ENCODE measurements at places on chromosomes 7 and 10. TPM values are rescaled to one million over a fixed set of nuclear protein-coding genes. Genes with fewer than 3 reads are reported as not detected.
A peak's percentile ranks its signal among the peaks of the same experiment; 100 is the strongest.

GRCh38 chr7:68041554-68041953 lies 1044.9 kb downstream of the TYW1 start:
- no peak for DNase-seq

DNA sequence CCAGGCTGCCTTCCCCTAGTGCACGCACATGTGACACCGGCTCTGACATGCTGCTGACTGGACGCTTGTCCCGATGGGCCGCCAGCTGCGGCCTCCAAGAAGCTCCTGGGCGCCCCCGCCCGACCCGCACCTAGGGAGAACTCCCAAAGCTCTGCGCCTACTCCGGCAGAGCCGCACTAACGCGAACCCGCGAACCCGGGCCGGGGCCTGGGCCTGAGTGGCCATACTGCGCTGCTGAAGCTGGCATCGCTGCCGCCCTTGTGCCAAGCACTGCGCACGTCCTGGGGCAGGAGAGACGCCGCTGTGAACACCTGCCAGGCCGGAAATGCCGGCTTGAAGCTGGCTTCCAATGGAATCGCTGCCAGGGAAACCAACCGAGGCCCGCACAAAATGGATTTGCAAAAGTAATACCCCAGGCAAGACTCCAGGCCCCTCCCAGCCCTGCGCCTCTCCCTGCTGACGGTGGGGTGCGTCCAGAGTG lies 85.1 kb downstream of the WASHC2A start:
- peak; percentile 18 for DNase-seq

NODAL gene
- total RNA-seq: not detected

GBX1 gene
- total RNA-seq: not detected

CTAGE15 gene
- not detected for total RNA-seq

DNA sequence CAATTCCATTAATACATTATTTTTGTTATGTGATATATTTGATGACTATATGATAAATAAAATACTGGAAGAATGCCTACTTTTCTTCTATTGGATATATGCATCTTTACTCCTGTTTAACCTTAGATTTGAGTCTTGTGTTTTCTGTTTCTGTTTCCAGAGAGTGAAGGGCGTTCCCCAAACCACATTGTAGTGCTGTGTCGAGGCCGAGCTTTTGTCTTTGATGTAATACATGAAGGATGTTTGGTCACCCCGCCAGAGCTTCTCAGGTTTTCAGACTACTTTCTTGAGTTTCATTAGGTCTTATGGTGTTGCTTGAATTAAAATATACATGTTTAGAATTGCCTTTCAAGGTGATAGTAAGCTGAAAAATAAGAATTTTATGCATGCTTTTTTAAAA lies 23.8 kb downstream of the CROT start:
- no peak for DNase-seq

DNA sequence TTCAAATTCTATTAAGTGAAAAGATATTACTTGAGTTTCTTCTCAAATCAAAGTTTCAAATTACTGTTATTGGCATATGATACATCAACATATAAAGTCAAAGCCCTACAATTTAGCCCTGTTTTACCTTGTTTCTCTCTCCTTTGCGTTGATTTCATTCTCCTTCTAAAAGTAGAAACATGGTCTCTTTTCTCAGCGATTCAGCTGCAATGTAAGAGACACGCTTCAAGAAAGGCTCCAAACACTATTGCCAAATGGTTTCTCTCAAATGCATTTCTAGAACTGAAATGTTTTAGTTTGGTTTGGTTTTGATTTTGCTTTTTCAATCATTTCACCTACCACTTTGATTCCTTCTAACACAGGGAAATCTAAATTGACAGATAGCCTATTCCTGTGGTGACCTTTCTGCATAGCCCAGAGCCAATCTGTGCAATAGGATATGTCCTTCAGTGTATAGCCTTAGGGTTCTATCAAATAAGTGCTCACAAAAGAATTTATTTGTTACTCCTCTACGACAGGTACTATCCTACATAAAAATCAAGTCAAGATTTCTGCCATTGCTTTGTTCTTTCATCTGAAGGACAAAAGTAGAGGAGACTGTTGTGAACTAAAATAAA lies 47.3 kb downstream of the CTNNA3 start:
- DNase-seq: no peak

GRCh38 chr10:51487576-51487975 lies 211.8 kb downstream of the CSTF2T start:
- DNase-seq: no peak

DNA sequence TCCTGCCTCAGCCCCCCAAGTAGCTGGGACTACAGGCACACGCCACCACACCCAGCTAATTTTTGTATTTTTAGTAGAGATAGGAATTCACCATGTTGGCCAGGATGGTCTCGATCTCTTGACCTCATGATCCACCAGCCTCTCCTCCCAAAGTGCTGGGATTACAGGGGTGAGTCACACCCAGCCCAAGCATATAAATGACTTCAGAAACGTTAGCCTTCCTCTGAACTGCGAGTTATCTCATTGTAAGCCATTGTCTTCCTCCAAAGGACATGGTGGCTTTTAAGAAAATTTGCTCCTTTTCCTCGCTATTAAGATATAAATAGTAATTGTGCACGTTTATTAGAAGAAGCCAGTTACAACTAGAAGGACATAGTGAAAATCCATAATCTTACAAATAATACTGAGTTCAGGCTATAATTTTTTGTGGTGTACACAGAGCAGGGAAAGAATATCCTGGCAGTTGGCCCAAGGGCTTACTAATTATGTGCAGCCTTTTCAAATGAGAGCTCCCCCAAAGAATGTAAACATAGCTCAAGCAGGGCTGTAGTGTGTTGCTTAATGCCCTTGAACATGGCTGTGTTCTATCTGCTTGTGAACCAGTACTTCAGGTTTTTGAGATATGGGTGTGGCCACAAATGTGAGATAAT lies 495.8 kb downstream of the PARD3 start:
- DNase-seq: peak; percentile 56

- no peak for DNase-seq
Measured at GRCh38 chr7:212754-213153, 20.4 kb downstream of the FAM20C start.

CRTAC1 gene
- total RNA-seq: not detected

GRCh38 chr10:122713091-122713885 lies 13.6 kb upstream of the C10orf120 start:
- no peak for DNase-seq

GRCh38 chr7:90092506-90092905 lies 61.8 kb upstream of the STEAP1 start:
- DNase-seq: no peak

ARHGAP22 gene
- 0.79 TPM for total RNA-seq

DNA sequence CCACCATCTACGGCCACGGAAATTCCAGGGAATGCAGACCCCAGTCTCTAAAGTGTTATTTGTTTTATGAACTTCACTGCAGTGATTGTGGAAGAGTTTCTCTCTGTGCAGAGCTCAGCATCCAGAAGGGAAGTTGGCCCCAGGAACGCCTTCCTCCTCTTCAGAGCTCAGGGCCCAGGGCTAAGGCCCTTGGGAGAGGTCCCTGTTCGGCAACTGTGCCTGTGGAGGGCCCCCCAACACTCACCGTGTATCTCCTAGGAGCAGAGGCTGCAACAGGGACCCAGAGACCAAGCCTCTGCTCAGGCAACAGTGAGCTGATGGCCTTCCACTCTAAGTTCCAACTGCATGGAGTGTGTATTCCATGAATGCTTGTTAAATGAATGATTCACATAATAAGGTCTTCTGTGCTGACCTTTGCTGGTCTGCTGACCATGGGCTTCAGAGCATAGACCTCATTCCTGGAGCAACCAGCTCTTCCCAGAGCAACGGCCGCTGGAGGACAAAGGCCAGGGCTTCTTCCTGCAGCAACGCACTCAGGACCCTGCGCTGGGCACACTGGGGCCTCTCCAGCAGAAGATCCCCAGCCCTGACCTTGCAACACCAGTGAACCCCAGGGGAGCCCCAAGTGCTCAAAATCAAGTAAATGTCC lies 7.7 kb downstream of the DIP2C start:
- DNase-seq: no peak

ZDHHC4 gene
- total RNA-seq: 72.4 TPM

- no peak for DNase-seq
Measured at GRCh38 chr10:411603-412002, 276.3 kb downstream of the ZMYND11 start.

DNA sequence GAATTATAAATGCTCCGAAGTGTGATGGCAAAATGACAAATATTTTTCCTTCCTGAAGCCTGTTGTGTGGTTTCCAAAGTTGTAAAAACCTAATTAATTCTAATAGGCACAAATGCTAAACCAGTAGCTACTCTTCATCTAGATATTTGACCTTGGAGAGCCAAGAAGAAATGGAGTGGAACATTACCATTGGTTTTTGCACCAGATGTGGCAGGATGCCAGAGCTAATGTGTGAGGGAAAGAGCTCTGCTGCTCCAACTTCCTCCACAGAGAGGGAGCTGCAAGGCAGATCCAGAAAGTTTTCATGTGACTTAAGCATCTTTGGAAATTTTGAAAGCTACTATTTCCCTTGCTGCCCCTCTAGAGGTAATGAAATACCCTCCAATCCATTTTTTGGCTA lies 65.1 kb upstream of the HPS1 start:
- no peak for DNase-seq

COX19 gene
- total RNA-seq: 18.8 TPM

GHRHR gene
- not detected for total RNA-seq

DNA sequence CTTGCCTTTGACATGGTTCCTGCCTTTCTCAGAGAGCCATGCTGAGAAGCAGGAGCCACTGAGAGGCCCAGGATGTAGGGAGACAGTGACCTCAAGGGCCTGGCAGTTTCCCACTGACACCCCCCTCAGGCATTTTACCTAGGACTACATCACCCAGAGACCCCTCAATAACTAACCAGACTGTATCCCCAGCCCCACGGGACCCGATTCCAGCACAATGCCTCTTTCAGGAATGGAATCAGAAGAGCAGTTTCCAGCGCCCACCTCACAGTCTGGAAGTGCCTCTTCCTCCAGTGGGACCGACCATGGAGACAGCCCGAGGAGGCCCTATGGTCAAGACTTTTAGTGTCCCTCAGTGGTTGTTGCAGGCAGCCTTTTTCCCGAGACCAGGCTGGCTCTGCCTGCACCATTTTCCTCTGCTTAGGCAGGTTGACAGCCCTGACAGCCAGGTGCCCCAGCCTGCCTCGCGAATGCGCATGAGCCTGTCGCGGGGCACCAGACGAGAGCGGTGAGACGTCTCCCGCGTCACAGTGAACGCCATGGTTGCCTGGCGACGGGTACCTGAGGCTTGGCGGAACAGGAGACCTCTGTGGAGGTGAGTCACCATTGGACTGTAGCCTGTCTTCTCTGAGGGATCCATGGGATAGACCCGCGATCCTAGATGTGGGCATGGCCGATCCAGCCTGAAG lies 28.4 kb upstream of the ZNF273 start:
- no peak for DNase-seq

- DNase-seq: no peak
Measured at GRCh38 chr7:99729486-99730237, 5.3 kb downstream of the CYP3A7 start.

GPNMB gene
- 1.0 TPM for total RNA-seq

DNA sequence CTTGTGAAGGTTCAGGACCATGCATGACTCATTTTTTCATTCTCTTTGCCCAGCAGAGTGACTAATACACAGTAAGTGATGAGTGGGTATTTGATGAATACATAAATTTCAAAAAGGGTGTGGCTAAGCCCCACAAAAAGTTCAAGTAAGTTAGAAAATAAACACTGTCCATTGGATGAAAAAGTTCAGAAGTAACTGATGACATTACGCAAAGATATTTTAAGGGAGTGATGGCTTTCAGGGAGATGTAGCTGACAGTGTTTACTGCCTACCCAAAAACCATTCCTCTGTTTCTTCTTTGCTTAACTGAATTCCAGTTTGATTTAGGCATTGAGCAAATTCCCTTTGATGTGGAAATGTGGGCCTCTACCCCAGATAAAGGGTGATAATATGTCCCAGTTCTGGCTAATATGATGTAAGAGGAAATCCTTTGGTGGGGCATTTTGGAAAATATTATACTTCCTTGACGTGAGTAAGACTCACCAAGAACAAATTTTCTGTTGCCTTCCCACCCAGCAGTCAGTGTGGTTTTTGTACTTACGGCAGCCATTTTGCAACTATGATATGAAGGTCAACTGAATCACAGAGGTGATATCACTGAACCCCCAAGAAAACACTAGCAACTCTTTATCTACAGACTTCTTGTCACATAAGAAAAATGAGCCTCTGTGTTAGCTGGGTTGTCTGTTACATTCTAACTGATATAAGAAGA lies 29.0 kb upstream of the EBLN1 start:
- DNase-seq: peak; percentile 33

TMEM130 gene
- 0.31 TPM for total RNA-seq

DNA sequence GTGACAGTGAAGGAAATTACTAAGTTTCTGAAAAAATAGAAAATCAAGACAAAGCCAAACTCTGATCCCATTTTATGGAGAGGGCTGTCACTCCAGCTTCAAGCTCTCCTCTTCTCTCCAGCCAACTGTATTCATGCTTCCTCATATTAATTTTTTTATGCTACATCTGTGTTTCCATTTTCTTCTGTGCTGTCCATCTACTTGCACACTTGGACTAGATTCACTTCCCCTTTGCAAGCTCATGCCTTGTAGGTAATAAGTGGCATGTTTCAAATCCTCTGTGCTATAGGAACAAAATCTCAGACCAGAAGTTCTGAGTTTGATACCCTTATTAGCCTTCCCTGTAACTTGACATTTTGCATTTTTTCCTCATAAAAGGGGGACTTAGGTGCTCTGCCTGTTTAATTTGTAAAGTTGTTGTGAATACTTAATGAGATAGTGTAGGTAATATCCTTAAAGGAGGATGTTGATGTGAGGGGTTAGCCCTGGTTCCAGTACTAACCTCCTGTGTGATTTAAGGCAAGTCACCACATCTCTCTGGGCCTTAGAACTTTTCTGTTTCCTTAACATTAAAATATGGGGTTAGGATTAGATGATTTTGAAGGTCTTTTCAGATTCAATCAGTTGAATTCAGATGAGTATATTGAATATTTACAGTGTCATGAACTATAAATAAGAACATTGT lies 358.8 kb downstream of the BBS9 start:
- DNase-seq: no peak

DNA sequence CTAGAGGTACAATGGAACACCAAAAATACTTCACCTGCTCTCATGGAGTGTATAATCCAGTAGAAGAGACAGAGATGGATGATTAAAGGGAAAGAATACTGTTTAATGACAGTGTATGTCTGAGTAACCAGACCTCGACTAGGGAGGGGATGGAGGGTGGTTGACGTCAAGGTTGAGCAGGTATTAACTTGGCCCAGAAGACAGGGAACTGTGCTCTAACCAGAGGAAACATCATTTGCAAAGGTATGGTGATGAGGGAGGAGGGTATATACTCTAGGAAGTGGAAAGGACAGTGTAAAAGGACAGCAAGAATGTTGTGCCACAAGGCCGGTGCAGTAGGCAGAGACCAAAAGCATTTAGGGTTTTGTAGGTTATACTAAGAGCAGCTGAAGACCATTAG lies 2.9 kb downstream of the MIOS start:
- DNase-seq: no peak

KNDC1 gene
- not detected for total RNA-seq

DNA sequence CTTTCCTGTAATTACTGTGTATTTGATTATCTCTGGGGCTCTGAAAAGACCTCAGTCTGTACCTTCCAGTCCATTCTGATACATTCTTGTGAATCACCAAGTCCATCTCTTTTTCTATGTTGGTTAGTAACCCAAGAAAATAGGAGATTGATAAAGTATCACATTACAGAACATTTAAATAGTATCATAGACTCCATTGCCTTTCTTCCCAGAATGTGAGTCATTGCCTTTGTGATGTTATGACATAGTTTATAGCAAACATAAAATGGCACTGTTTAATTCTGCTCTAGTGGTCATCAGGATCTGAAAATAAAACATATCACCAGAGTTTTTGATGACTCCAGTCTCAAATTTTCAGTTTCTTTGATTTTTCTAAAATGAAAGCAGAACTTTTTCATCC lies 78.4 kb downstream of the NRG3 start:
- DNase-seq: no peak

ACBD7 gene
- total RNA-seq: 2.6 TPM

Data from A673 (cell line).